ENCODE measurements at places on chromosomes 3 and 15.
A peak's percentile ranks its signal among the peaks of the same experiment; 100 is the strongest.

GRCh38 chr3:60935709-60936108 is 315.5 kb downstream of the FHIT start:
- peak; percentile 28 for DNase-seq

DNA sequence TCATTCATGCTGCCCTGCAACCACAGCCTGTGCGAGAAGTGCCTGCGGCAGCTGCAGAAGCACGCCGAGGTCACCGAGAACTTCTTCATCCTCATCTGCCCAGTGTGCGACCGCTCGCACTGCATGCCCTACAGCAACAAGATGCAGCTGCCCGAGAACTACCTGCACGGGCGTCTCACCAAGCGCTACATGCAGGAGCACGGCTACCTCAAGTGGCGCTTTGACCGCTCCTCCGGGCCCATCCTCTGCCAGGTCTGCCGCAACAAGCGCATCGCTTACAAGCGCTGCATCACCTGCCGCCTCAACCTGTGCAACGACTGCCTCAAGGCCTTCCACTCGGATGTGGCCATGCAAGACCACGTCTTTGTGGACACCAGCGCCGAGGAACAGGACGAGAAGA is 4.7 kb downstream of the TRIM42 start:
- DNase-seq = no peak

DNA sequence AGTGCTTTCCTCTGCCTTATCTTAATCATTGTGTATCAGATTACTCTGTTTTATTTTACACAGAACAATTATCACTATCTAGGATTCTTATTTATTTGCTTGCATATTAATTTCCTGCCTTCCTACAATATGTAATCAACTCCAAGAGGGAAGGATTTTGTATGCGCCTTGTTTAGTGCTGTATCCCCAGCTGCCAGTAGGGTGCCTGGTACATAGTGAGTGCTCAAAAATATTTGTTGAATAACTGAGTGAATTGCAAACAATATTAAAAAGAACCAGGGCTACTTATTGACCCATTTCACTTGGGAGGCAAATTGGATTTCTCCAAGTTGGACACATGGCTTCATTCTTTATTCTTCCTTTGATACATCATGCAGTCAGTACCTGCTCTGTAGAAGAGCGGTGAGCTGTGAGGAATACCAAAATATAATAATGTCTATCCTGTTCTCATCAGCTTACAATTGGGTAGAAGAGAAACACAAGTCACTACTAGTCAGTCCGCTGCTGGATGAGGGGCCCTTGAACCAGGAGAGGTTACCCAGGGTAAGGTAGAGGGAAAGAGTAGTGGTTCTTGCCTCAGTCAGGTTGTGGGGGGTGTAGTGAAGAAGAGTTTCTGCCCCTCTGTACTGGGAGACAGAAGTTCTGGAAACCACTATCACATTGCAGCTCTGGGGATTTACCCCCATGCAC is 233.9 kb upstream of the ZBTB20 start:
- DNase-seq = no peak

DNA sequence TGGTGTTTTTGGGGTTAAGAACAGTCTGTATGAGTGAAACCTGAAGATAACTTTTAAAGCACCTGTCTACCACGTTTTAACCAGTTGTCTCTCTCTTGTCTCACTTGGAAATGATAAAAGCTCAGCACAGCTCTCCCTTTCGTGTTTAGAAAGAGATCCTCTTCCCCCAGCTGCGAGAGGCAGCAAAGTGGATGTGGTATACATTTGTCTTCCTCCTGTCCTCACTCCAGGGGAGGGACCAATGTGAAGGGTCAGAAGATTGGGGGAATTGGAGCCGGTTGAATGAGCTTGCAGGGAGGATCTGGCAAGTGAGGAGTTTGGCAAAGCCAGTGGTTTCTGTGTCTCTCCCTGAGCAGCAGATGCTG is 14.6 kb downstream of the SMAD6 start:
- DNase-seq = no peak

DNA sequence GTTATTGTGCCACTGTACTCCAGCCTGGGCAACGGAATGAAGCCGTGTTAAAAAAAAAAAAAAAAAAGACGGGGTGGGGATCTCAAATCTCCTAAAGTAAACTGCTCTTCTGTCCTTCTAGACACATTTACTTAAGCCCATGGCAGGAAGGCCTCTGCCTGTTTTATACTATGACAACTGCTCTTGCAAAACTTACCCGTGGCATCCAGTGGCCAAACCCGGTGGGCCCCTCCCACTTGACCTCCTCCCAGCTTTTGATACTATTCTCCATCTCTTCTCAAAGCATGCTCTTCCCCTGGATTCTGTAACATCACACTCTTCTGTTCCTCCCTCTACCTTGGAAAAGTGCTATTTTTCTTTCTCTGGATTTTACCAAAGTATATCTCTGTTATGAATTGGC is 112.2 kb downstream of the RFTN1 start:
- DNase-seq = no peak

GRCh38 chr15:43199945-43200488 is 14.8 kb downstream of the CCNDBP1 start:
- no peak for DNase-seq

- DNase-seq = no peak
These were observed 903.1 kb downstream of the NSUN3 start for GRCh38 chr3:94965867-94966475.

All from stromal cell of bone marrow (primary cell).